Activated naive CD8-positive, alpha-beta T cell treated with anti-CD3 and anti-CD28 coated beads, Interleukin-2, amount 10 ng/mL, durations not matched to agents 7 days and 5 days (primary cell): ENCODE measurements at places on chromosomes 7 and 10. TPM values are rescaled to one million over a fixed set of nuclear protein-coding genes. Genes with fewer than 3 reads are reported as not detected.

Gene KCNIP2
- total RNA-seq: 4.1 TPM

Gene TYW1B
- total RNA-seq: 4.5 TPM

Gene HSPA12A
- total RNA-seq: 0.06 TPM

Gene OR13A1
- total RNA-seq: 0.23 TPM

Gene CALY
- total RNA-seq: 3.6 TPM

Gene NUPR2
- total RNA-seq: not detected

Gene CTAGE4
- 2.2 TPM for total RNA-seq

Gene TRIL
- total RNA-seq: not detected

Gene KLHL7
- 18.8 TPM for total RNA-seq

Gene DYDC2
- total RNA-seq: not detected

Gene HTR7
- 0.14 TPM for total RNA-seq

Gene PIP
- total RNA-seq: not detected

Gene FEZF1
- total RNA-seq: not detected

Gene CRTAC1
- not detected for total RNA-seq
